Stimulated activated CD4-positive, alpha-beta T cell treated with anti-CD3 and anti-CD28 coated beads, Interleukin-15, amount 100 ng/mL, for 48 hours (primary cell): ENCODE measurements at places on chromosomes 16 and 17.

DNA sequence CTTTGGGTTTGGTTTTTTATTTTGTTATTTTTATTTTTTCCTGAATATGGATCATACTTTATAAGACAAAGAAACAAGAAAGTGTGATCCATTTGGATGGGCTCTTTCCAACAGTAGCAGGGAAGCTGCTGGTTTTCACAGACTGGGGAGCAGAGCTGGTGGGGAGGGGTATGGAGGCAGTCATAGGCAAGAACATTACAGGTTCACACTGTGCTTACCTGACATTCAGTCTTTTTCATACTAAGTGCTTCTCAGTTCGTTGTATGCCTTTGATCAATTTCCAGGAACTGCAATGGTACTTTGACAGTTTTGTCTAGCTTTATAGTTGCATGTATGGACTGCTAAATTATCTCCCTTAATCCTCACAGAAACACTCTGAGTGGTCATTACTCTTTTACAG is 27.7 kb downstream of the BEAN1 start:
- DNase-seq, result no peak

DNA sequence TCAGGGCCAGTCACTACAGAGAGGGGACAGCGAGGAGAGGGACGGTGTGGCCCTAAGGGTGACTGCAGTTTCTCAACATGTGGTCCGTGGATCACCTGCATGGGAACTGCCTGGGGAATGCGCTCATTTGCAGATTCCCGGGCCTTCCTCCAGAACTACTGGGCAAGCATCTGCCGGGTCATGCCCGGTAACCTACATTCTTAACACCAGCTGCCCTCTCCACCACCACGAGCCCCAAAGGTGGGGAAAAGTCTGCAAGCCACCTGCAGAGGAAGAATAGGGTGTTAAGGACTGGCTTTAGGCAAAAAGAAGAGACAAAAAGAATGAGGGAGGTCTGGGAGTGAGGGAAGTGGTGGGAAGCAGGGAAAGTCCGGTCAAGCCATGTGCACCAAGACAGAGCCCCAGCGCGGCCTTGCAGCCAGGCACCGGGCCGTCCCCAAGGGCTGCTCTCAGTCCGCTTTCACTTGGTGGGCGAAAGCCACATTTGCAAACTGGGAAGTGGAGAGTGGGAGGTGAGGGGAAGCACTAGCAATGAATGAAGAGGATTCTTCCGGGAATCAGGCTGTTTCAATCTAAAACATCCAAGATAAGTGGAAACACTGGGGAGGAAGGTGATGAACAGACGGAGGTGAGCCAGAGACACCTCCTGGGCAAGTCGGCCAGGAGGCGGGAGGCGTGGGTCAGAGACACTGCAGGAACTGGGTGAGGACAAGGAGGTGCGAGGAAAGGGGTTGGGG is 70.3 kb downstream of the N4BP1 start:
- no peak for DNase-seq

GRCh38 chr16:28932339-28933141 is 769 bp downstream of the CD19 start:
- DNase-seq, result no peak

GRCh38 chr17:1793447-1793806 is 31.6 kb downstream of the SERPINF1 start:
- no peak for DNase-seq

- DNase-seq, result no peak
These were observed 3.1 kb downstream of the MMP15 start for GRCh38 chr16:58028541-58029070.
